Metanephros (tissue), 2 donors: ENCODE measurements at places on chromosomes 6 and 20. TPM values are rescaled to one million over a fixed set of nuclear protein-coding genes. Genes with fewer than 3 reads are reported as not detected.

The LY6G6C gene
- not detected for total RNA-seq

The RHAG gene
- 6.7 TPM for total RNA-seq

The TOX2 gene
- 1.2 TPM for total RNA-seq

The HSPA12B gene
- 25.5 TPM for total RNA-seq

The SIRPD gene
- 0.12 TPM for total RNA-seq

The RAET1L gene
- not detected for total RNA-seq

The FOXA2 gene
- not detected for total RNA-seq

The CLIC5 gene
- 67.4 TPM for total RNA-seq

The GTSF1L gene
- total RNA-seq, result not detected

The NRN1 gene
- 5.1 TPM for total RNA-seq

The MYO6 gene
- total RNA-seq, result 53.4 TPM

The NHSL1 gene
- total RNA-seq, result 23.1 TPM

The PLN gene
- 9.8 TPM for total RNA-seq

The HSPA1L gene
- 2.9 TPM for total RNA-seq

The ZHX3 gene
- total RNA-seq, result 22.8 TPM

The MLIP gene
- total RNA-seq, result 5.0 TPM

The STMND1 gene
- not detected for total RNA-seq

The NOTCH4 gene
- total RNA-seq, result 22.2 TPM

The PRSS16 gene
- 0.47 TPM for total RNA-seq

The TMEM217 gene
- 1.4 TPM for total RNA-seq
